ENCODE measurements at places on chromosomes 7 and 10.

DNA sequence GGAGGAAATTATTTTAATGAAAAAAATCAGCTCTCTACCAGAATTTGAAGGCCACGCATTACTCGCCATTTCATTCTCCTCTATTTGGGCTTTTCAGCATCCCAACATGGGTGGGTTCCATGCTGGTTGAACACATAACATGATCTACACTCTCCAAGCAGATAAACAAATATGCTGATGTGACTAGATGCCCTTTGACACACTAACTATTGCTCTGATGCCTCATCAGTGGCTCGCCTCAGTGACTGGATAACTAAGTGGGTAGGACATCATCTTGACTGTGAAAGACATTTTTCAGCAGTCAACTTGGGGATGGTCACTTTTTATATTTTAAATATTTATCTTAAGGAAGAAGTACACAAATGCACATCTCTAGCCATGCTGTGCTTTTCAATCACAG is 113.9 kb upstream of the LAMB4 start:
- DNase-seq, result no peak

DNA sequence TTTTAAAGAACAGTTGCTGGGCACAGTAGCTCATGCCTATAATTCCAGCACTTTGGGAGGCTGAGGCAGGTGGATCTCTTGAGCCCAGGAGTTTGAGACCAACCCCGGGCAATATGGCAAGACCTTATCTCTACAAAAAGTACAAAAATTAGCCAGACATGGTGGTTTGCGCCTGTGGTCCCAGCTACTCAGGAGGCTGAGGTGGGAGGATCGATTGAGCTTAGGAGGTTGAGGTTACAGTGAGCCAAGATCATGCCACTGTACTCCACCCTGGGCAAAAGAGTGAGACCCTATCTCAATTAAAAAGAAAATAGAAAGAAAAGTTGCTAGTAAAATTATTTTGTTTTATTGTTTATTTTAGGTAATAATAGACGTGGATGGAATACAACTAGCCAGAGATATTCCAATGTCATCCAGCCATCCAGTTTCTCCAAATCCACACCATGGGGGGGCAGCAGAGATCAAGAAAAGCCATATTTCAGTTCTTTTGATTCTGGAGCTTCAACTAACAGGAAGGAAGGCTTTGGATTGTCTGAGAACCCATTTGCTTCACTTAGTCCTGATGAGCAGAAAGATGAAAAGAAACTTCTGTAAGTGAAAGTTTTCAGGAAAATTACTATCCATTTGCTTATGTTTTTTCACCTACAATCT is 3.0 kb downstream of the NUP42 start:
- DNase-seq, result no peak

DNA sequence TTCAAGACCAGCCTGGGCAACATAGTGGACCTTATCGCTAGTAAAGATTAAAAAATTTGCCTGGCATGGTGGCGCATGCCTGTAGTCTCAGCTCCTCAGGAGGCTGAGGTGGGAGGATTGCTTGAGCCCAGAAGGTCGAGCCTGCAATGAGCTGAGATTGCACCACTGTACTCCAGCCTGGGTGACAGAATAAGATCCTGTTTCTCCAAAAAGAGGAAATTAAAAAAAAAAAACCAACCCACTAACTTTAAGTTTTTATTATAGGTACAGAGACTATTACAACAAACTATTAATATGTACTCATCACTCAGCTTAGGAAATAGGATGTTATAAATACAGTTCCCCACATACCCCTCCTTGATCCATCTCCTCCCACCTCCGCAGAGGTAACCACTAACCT is 30.2 kb downstream of the DHTKD1 start:
- no peak for DNase-seq

GRCh38 chr10:112471878-112472487 is 25.0 kb downstream of the VTI1A start:
- DNase-seq, result no peak

DNA sequence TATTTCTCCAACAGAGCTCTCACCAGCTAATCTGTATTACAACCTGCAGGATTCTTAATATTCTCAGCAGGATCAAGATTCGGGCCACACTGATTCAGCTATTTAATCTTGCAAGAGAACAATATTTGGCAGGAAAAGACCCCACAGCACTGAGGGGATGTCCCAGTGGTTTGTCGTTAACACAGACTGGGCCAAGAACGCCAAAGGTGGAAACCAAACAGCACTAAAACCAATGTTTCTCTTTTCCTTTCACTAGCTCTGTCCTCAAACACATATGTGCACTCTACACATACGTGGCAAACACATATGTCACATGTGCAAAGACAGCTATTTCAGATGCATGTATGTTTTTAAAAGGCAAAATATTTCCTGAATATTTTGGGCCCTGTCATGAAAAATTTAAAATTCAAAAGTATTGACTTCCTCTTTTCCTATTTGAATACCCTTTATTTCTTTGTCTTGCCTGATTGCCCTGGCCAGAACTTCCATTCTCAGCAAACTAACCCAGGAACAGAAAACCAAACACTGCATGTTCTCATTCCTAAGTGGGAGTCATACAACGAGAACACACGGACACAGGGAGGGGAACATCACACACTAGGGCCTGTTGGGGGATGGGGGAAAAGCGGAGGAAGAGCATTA is 51.7 kb upstream of the NEBL start:
- DNase-seq, result no peak

- no peak for DNase-seq
Measured at GRCh38 chr10:48714088-48714487, 29.4 kb downstream of the WDFY4 start.

GRCh38 chr7:598899-599298 is 79.3 kb upstream of the PDGFA start:
- no peak for DNase-seq

- DNase-seq, result no peak
Measured at GRCh38 chr10:130159192-130159794, 23.1 kb downstream of the GLRX3 start.

GRCh38 chr7:94923412-94923811 is 16.0 kb downstream of the PPP1R9A start:
- DNase-seq, result no peak

GRCh38 chr10:35937546-35937945 is 295.4 kb upstream of the FZD8 start:
- no peak for DNase-seq

- no peak for DNase-seq
Measured at GRCh38 chr10:53153831-53154230, 381.2 kb upstream of the MBL2 start.

DNA sequence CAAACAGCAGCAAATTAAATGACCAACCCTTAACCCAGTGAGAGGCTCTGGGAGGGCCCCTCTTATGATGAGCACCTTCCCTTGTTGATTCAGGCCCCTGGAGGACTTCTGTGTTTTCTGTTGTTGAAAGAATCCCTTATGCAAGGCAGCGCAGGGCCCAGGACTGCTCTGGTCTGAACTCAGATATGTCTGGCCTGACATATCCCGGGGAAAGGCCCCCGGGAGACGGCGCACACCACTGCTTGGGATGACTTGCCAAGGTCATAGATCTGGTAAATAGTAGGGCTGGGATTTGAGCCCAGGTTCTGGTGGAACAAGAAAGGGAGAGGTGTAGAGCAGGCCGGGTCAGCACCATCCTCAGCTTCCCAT is 124.0 kb downstream of the AOAH start:
- no peak for DNase-seq

Measured in left renal pelvis (tissue), 4 donors.